ENCODE measurements at places on chromosomes 16 and 17.

GRCh38 chr17:67386965-67387551 lies 10.0 kb downstream of the PITPNC1 start:
- peak; percentile 58 for DNase-seq

GRCh38 chr17:32792207-32792606 lies 84.7 kb downstream of the MYO1D start:
- no peak for DNase-seq

DNA sequence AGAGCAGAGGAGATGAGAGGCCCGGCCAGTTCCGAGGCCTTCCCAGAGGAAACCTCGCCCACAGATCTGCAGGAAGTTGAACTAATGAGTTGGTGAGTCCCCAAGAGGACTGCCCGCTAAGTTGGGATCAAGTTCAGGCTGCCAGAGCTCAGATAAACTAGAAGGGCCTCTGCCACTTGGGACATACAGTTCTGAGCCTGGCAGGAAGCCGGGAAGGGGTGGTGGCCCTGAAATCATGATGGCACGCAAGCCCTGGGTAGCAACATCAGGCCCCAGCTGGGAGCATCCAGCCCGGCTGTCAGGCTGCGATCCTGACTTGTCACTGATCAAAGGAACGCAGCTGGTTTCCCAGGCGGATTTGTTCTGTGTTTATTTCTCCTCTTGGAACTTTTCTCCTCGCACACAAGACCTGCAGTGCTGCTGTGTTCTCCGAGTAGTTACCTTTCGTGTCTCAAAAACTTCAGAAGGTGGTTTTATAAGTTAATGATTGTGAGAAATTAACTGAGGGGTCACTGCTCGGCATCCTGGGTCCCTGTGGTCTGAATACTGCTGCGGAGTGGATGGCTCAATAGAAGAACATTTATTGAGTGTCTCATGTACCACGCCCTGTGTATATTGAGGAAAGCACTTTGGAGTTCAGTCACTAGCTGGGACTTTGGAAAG lies 8.0 kb upstream of the WFDC1 start:
- DNase-seq = no peak

GRCh38 chr16:60485872-60486489 lies 1550.3 kb downstream of the CDH8 start:
- DNase-seq = no peak

DNA sequence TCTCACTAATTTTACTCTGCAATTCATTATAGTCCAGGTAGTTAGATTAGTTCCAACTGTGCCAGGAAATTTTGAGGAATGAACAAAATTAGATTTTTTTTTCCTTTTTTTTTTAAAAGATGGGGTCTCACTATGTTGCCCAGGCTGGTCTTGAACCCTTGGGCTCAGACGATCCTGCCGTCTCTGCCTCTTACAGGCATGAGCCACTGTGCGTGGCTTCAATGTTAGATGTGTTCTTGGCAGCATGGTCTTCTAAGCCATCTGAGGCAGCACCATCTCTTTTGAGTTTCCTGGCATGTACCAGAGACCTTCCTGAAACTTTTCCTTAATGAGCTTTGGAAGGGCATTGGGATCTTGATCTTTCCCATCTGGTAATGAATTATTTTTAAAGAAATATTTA lies 2.6 kb upstream of the AHSP start:
- no peak for DNase-seq
